Spinal cord (tissue), 10 donors: ENCODE measurements at places on chromosomes 7 and 10. TPM values are rescaled to one million over a fixed set of nuclear protein-coding genes. Genes with fewer than 3 reads are reported as not detected.
A peak's percentile ranks its signal among the peaks of the same experiment; 100 is the strongest.

DNA sequence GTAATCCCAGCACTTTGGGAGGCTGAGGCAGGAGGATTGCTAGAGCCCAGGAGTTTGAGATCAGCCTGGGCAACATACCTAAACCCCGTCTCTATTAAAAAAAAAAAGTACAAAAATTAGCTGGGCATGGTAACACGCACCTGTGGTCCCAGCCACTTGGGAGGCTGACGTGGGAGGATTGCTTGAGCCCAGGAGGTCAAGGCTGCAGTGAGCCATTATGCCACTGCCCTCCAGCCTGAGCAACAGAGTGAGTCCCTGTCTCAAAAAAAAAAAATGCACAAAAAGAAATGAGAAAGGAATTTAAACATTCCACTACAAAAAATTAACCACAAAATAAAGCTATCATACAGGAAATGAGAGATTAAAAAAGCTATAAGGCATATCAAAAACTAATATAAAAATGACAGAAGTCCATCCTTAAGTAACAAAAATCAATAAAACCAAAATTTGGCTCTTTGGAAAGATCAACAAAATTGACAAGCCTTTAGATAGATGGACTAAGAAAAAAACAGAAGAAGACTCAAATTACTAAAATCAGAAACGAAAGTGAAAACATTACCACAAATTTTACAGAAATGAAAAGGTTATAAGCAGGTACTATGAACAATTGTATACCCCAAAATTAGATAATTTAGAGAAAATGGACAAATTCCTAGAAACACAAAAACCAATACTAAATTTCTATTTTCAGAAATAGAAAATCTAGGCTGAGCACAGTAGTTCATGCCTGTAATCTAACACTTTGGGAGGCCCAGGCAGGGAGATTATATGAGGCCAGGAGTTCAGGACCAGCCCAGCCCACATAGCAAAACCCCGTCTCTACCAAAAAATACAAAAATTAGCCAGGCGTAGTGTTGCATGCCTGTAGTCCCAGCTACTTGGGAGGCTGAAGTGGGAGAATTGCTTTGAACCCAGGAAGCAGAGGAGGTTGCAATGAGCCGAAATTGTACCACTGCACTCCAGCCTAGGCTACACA, 42.4 kb upstream of the NANOS1 start:
- no peak overlapping the region for H3K27ac ChIP-seq
- no peaks in the 10 kb centered on the region for H3K27me3 ChIP-seq
- H3K36me3 ChIP-seq: no peaks in the 10 kb centered on the region
- H3K4me1 ChIP-seq: no peaks in the 10 kb centered on the region
- H3K4me3 ChIP-seq: no peak overlapping the region

GRCh38 chr10:26451903-26452302, 13.8 kb downstream of the APBB1IP start:
- no peaks in the 10 kb centered on the region for H3K27me3 ChIP-seq
- DNase-seq: no peak
- no peak overlapping the region for H3K27ac ChIP-seq

GRCh38 chr7:17520941-17521340, 222.5 kb downstream of the AHR start:
- H3K36me3 ChIP-seq: no peaks in the 10 kb centered on the region
- H3K27ac ChIP-seq: peak overlapping the region; percentile 1
- DNase-seq: no peak
- H3K27me3 ChIP-seq: no peaks in the 10 kb centered on the region
- no peaks in the 10 kb centered on the region for H3K4me1 ChIP-seq

GRCh38 chr10:52108236-52108635, 205.8 kb upstream of the DKK1 start:
- H3K4me1 ChIP-seq: no peaks in the 10 kb centered on the region
- no peak overlapping the region for H3K27ac ChIP-seq
- DNase-seq: no peak
- H3K36me3 ChIP-seq: no peaks in the 10 kb centered on the region
- H3K27me3 ChIP-seq: no peaks in the 10 kb centered on the region

DNA sequence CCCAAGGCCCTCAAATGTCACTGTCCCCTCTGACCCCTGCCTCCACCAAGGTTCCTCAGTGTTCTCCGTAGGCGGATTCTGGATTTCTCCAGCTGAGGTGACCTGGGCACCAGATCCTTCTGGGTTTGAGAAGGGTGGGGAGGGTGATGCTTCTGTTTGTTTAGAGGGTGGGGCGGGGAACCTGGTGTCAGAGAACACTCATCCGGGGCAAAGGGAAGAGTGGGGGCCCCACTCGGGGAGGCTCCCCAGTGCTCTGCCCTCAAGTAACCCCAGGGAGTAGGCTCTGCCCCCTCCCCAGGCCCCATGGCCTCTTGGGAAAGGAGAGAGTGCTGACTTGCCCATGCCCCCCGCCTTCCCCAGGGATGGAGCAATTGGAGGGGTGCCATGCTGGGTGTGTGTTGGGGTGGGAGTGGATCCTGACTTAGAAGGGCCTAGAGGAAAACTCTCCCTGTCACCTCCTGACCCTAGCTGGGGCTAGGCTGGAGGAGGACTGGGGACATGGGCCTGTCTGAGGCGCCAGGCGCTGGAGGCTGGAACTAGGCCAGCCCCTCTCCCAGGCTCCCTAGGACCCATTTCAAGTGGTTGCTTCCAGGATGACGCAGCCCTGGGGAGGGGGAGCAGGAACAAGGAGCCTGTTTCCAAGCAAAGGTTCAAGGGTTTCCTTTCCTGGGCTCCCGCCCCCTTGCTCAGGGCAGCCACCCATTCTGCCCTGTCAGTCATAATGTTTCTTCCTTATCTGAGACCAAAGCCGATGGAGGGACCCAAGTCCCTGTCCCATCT, 27.9 kb downstream of the KAZALD1 start:
- DNase-seq: no peak
- peaks cover 80% of the 10 kb centered on the region for H3K27me3 ChIP-seq
- H3K36me3 ChIP-seq: no peaks in the 10 kb centered on the region
- H3K4me3 ChIP-seq: no peak overlapping the region

NACAD gene
- 11.8 TPM for total RNA-seq

ZNF746 gene
- total RNA-seq: 13.7 TPM

SUGCT gene
- total RNA-seq: 5.3 TPM

DNA sequence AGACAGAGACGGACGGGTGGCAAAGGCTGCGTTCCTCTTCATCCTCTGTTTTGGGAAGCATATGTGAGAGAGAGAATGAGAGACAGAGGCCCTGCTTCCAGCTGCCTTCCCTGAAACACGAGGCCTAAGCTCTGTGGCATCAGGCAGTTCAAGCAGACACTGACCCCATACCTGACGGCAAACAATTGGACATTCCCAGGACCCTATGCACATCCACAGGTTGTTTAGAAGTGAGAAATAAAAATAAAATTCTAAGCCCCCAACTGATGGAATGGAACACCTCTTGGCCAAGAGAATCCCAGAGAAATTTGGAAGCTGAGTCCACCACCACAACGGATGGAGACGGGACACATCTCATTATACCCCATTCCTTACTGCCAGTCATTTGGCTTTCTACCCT, 105.3 kb downstream of the CPXM2 start:
- H3K4me3 ChIP-seq: no peak overlapping the region
- DNase-seq: no peak
- no peaks in the 10 kb centered on the region for H3K27me3 ChIP-seq
- H3K4me1 ChIP-seq: peaks cover 3% of the 10 kb centered on the region
- no peaks in the 10 kb centered on the region for H3K36me3 ChIP-seq
- no peak overlapping the region for H3K27ac ChIP-seq

DNA sequence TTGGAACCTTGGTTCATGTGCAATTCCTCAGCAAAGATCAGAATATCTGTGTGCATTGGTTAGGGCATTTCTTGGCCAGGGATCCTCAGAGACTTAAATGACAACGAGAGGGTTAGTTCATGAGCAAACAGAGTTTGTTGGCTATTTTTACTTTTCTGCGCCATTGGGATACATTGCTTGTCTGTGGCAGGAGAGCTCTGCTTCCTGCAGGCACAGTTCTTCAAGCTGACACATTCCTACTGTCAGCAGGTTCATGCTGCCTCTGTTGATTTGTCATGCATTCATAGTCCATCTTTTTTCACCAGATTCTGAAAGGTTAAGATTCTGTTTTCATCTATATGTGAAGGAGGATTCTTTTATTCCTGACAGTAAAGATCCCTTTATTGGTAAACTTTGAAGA, 139.4 kb downstream of the TMEM178B start:
- peaks cover 24% of the 10 kb centered on the region for H3K4me1 ChIP-seq
- H3K27me3 ChIP-seq: no peaks in the 10 kb centered on the region
- no peak overlapping the region for H3K4me3 ChIP-seq

FAM25G gene
- not detected for total RNA-seq

DNA sequence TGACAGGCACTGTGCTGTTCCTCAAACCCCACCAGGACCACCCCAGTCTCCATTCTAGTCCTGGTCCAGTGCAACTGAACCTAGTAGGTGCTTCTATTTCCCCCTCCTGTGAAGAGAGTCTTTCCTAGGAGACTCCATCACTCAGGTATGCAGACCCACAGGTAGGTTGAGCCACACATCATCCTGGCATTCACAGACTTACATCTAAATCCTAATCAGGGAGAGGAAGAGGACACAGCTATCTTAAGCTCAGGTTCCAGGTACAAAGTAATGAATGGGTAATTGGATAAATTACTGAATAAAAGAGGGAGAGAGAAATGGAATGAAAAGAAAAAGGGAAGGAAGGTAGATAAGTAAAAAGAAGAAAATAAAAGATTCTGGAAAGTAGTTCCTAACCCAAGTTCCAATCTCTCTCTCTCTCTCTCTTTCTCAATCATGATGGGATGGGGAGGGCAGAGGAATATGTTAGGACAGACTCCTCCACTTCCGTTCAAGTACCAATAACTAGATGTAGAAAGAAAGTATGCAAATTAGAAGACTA, 139.8 kb upstream of the NAMPT start:
- H3K27ac ChIP-seq: peak overlapping the region; percentile 61
- H3K36me3 ChIP-seq: no peaks in the 10 kb centered on the region
- no peaks in the 10 kb centered on the region for H3K27me3 ChIP-seq
- H3K4me3 ChIP-seq: no peak overlapping the region

DNA sequence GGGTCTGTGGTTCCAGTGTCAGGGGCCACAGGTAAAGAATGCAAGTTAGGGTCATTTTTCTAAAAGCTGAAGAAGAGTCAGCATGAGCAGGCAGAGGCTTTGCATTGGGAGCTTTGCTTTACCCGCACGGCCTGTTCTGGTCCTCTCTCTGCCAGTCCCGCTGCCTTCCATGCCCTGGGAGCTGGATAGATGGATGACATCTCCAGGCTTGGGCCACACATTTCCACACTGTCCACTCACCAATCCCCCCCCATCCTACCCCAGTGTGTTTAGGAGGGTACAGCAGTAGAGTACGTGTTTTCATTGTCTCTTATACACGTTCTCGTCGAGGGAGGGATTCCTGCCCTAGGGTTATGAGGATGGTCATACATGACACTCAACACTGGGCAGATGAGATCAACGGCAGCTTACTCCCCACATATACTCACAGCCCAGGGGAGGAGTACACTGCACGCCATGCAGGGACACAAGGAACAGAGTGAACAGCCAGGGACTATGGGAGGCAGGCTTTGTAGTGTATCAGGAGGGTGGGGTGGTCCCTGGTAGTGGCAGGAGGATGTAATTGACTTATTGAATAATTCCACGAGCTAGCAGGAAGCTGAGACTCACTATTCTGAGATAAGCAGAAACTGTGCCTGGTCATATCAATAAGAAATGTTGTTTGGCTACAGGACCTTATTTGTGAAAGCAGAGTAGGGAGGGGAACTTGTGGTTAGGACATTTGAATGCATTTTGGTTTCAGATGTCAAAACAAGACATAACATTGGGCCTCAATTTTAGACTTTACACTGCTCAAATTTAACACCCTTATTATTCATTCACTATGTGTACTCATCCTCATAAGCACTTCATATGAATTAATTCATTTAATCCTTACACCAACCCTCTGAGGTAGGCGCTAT, 36.6 kb downstream of the PLPP4 start:
- H3K36me3 ChIP-seq: no peaks in the 10 kb centered on the region
- H3K4me1 ChIP-seq: no peaks in the 10 kb centered on the region
- DNase-seq: no peak
- no peaks in the 10 kb centered on the region for H3K27me3 ChIP-seq

GRCh38 chr10:70426823-70427222, 14.7 kb downstream of the NODAL start:
- H3K27me3 ChIP-seq: no peaks in the 10 kb centered on the region
- peaks cover 19% of the 10 kb centered on the region for H3K4me1 ChIP-seq
- H3K4me3 ChIP-seq: no peak overlapping the region
- H3K36me3 ChIP-seq: peaks cover 41% of the 10 kb centered on the region
- no peak for DNase-seq
- no peak overlapping the region for H3K27ac ChIP-seq

GRCh38 chr10:133388973-133389818, 4.8 kb upstream of the MTG1 start:
- H3K4me3 ChIP-seq: no peak overlapping the region
- no peaks in the 10 kb centered on the region for H3K27me3 ChIP-seq
- DNase-seq: no peak
- peaks cover 4% of the 10 kb centered on the region for H3K4me1 ChIP-seq
- H3K27ac ChIP-seq: no peak overlapping the region

GRCh38 chr7:94289071-94289470, 105.6 kb upstream of the COL1A2 start:
- no peak overlapping the region for H3K27ac ChIP-seq
- H3K4me1 ChIP-seq: no peaks in the 10 kb centered on the region
- H3K4me3 ChIP-seq: no peak overlapping the region
- DNase-seq: no peak

DNA sequence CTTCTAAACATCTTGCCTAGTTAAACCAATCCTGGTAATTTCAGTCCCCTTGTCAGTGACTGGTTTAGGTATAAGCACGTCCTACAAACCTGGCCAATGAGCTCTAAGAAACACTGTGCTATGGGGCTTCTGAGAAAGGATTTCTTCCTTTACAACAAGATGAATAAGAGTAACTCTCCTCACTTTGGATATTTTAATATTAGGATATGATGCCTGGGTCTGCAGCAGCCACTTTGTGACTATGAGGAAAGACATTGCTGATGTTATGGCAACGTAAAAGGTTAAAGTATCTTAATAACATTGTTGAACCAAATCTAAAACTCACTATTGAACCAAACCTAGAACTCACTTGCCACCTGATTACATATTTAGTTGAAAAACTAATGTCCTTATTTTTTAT, 26.5 kb upstream of the EPC1 start:
- no peaks in the 10 kb centered on the region for H3K27me3 ChIP-seq
- no peak overlapping the region for H3K4me3 ChIP-seq
- no peaks in the 10 kb centered on the region for H3K4me1 ChIP-seq
- H3K36me3 ChIP-seq: no peaks in the 10 kb centered on the region

DNA sequence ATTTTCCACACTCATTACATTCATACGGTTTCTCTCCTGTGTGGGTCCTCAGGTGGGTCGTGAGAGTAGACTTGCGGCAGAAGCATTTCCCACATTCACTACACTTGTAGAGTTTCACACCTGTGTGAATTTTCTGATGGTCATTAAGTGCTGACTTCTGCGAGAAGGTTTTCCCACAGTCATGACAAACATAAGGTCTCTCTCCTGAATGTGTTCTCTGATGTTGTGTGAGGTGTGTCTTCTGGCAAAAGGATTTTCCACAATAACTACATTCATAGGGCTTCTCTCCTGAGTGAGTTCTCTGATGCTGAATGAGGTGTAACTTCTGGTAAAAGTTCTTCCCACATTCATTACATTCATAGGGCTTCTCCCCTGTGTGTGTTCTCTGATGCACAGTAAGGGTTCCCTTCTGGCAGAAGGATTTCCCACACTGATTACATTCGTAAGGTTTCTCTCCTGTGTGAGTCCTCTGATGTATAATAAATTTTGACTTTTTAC, 15.1 kb downstream of the ZNF12 start:
- DNase-seq: no peak
- peaks cover 67% of the 10 kb centered on the region for H3K36me3 ChIP-seq
- H3K4me3 ChIP-seq: no peak overlapping the region
- no peaks in the 10 kb centered on the region for H3K4me1 ChIP-seq
- H3K27ac ChIP-seq: no peak overlapping the region
